ENCODE measurements at places on chromosomes 2 and 18.

DNA sequence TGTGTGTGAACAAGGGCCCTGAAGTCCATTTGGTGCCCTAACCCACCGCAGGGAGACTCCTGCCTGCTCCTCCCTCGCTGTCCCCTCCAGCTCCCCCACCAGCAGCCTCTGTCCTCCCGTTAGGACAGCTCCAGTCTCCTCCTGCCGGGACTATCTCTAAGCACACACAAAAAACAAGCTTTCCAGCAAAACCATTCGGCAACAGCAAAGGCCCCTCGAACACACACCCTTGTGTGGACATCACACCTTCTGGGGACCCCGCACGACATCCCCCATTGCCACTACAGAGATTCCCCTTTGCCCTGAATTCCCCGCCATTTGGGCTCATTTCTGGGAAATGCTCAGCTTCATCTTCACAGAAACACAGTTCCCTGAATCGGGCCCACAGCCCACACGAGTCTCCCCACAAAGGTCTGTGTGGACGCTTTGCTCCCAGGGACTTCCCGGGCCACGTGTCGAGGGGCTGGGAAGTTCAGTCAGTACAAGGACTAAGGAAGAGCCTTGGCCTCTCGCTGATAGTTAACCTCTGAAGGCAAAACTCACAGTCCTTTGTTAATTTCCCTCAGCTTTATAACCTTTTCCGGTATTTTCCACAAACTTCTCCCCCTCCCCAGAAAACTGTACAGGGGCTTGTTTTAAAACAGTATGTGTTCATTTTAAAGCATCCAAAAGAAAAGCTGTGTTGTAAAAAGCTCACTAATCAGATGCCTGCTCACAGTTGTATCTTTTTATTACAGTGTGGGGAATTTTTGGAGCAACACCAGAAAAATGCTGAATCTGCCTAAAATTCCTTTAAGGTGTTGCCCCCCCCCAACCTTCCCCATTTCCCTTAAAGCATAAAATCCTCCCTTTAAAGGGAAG lies 25.9 kb downstream of the SMAD7 start:
- no peak for DNase-seq

DNA sequence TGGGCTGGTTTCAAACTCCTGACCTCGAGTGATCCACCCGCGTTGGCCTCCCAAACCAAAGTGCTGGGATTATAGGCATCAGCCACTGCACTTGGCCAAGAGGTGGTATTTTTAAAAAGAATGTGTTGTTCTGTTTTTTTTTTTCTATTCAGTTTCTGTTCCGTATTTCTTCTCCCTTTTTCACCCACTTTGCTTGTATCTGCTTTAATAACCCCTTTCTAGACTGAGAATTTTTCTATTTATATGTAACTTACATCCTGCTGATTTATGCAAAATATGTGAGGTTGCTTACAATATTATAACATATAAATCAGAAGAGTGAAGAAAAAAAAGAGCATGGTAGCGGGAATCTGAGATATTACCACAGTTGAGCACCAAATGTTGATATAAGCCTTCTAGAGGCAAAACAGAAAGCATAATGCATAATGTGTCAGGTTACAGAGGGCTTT lies 17.2 kb upstream of the LYPD6B start:
- DNase-seq = peak; percentile 57

DNA sequence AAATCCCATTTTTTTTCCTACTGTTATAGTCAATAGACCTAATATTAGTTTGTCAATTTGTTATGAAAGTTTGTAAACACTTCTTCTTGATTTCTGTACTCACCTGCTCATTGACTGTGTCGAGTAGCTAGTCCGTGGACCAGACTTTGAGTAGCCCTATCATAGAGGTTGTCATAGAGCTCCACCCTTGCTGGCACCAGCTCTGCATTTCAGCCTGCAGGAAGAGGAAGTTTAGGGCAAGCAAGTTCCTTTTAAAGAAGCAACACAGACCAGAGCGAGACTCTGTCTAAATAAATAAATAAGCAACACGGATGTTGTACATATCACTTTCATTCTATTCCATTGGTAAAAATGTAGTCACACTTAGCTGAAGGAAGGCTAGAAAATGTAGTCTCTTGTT lies 74.0 kb downstream of the MCFD2 start:
- DNase-seq = no peak

DNA sequence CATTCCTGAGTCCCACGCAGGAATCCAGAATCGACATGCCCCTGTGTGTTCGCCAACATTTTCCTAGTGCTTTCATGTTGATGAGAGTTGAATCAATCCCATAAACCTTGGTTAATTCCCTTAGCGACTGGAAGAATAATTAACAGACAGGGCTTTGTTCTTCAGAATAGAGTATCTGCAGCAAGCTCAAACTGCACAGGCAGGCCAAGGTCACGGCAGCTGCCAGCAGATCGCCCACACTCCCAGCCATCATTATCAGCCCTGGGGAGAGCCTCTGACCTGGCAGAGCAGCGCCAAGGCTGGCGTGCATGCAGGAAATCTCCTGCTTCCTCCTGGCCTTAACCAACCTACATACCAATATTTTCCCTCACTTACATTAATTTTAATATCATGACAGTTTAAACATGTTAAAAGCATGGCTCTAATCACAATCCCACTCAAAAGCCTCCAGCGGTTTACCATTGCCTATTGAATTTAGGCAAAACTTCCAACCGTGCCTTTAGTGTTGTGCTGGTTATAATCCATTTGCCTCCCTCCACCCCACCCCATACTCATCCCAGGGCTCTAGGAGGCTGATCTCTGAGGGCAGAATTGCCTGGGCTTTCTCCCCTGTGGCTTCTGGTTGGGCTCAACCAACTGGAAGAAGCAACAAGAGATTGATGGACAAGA lies 46.8 kb upstream of the NCK2 start:
- no peak for DNase-seq

DNA sequence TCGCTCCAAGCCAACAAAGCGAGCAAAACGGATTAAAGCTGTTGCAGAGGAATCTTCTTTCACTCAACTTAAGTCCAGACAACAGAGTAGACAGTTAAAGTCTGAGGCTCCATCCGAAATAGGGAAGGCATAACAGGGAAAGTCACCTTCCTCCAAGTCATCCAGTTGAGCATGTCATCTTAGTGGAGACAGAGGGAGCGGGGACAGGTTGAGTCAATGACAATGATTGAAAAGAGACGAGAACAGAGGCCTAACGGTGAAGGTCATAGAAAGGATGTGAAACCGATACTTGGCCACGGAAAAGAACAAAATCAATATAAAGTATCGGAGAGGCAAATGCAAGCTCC lies 455 bp downstream of the C18orf32 start:
- peak; percentile 48 for DNase-seq
